ENCODE measurements at places on chromosomes 4 and X.

- no peak for DNase-seq
Measured at GRCh38 chr4:163484906-163485305, 9.6 kb upstream of the TMA16 start.

- DNase-seq: no peak
Measured at GRCh38 chr4:2910409-2910808, 52.8 kb downstream of the NOP14 start.

DNA sequence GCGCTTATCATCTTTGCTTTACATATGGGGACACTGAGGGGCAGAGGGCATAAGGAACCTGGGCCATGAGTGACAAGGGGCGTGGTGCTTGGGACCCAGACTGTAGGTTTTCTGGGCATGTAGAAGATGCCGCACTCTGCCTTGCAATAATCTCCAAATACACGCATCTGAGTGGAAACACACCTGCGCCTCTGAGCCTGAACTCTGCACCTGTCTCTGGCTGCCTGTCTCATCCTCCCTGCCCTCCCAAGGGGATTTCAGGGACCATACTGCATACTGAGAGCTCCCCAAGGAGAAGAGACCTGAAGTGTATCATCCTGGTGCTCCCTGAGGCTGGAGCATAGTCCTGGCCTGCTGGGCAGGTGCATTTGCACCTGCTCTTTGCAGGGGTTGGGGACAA, 34.7 kb upstream of the ASMTL start:
- DNase-seq: no peak

DNA sequence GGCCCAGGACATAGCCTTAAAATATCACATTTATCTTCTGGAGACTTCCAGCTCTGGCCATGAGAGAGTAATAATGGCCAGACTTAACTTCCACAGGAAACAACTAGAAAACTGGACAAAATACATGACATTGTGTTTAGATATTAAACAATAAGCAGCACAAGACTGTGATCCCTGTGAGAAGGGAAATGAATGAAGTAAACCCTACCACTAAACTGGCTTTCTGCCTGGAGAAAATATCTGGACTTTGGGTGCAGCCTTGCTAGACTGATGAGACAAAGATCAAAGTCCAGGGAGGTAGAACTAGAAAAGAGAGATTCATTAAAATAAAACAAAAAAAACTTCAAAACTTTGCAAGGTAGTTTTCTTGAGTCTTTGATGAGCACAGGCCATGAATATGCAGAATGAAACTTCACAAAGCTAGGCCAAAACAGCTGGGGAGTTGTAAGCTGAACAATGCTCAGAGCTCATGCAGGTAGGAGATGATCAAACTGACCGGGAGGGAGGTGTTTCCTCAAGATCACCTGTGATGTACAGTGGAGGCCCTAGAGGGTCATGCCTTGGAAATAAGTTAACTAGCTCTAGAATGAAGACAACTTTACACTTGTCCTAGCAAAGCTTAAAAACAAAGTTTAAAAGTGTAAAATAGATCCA, 147.0 kb upstream of the SH3RF1 start:
- DNase-seq: no peak

DNA sequence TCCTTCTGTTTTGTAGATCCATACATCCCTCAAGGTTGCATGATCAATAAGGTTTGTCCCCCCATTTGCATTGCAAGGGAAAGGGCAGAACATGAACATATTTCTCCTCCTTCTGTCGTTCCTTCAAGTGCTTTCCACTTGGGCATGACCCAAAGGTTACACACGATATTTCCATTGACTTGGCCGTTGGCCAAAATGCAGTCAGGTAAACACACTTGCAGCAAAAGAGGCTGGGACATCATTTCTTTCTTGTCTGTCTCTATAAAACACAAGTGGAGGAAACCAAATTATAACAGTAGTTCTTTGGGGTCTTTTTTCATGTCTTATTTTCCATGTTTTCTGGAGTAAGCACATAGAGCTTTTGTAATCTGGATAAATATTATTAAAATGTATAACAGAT, 156.1 kb downstream of the FRAS1 start:
- no peak for DNase-seq

GRCh38 chr4:81214881-81215868, at the start of gene PRKG2:
Gene PRKG2 (minus strand): TSS chr4:81215222. CDS start chr4:81205047, 10,175 bp downstream.
- no peak for DNase-seq

DNA sequence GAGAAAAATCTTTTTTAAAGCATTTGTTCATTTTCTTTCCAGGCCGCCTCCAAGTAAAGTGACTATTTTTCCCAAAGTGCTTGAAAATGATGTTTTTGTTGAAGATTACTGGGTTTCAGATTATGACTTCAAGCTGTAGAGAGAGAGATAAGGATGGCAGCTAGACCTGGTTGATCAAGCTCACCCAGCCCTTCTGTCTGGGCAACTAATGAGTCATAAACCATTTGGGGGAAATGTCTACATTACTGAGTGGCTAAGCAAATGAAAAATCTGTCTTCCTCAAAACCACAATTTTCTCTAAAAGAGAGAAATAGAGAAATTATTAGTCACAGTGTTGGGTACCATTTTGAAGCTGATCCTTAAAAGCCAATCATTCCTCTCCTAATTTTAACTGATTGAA, 355.4 kb upstream of the CPEB2 start:
- DNase-seq: no peak

- no peak for DNase-seq
Measured at GRCh38 chr4:53931461-53931961, 132.9 kb downstream of the CHIC2 start.

GRCh38 chr4:17081179-17081578, 182.7 kb upstream of the LDB2 start:
- DNase-seq: no peak

- no peak for DNase-seq
Measured at GRCh38 chrX:37995428-37995827, 10.9 kb upstream of the SYTL5 start.

DNA sequence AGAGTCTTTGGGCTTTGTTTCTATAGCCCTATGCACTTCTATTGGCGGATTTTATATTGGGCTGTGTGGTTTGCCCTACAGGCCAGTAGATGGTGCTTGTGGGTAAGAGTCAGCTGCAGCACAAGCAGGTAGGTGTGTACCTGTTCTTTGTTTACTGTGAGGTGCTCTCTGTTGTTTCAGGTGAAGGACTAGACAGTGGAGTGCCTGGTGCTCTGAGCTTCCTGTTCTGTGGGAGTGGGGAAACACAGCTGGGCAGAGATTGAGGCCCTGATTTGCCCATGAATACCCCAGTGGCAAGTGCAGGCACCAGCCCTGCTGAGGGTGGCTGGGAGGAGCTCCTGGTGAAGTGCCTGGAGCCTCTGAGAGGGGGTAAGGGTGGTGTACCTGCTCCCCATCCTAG, 26.3 kb upstream of the UCP1 start:
- DNase-seq: no peak

DNA sequence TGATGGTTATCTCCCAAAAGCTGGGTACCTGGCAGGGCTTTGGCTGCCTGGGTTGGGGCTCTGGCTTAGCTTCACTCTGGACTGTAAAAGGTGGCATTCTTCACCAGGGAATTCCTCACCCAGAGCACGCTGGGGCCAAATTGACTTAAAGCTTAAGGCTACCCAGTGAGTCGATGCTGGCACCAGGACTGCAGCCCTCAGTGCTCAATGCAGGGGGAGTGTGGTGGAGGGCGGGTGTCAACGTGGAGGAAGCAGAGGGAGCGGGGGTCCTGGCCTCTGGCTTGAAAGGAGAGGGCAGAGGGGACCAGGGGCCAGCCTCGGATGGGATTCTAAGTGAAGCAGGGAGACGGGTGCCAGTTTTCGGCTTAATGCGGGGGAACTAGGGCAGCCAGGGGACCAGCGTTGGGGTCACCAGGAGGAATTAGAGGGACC, 446 bp upstream of the FAM50A start:
- no peak for DNase-seq

DNA sequence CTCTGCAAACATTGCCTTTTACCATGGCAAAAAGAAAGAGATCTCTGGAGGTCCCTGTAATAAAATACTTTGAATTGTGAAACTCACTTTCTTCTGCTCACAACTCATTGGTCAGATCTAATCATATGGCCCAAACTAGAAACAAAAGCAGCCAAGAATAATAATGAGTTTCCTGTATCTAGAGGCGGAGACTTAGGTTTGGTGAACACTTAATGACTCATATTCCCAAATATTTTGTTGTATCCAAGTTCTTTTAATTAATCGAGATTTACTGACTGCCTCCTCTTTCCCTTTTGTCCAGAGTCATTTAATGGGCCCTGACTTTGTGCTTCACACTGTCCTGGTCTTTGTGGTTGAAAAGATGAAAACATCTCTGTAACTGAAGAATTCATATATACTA, 190.6 kb downstream of the CCSER1 start:
- no peak for DNase-seq

- no peak for DNase-seq
Measured at GRCh38 chrX:3181846-3182245, 140.6 kb downstream of the ARSF start.

DNA sequence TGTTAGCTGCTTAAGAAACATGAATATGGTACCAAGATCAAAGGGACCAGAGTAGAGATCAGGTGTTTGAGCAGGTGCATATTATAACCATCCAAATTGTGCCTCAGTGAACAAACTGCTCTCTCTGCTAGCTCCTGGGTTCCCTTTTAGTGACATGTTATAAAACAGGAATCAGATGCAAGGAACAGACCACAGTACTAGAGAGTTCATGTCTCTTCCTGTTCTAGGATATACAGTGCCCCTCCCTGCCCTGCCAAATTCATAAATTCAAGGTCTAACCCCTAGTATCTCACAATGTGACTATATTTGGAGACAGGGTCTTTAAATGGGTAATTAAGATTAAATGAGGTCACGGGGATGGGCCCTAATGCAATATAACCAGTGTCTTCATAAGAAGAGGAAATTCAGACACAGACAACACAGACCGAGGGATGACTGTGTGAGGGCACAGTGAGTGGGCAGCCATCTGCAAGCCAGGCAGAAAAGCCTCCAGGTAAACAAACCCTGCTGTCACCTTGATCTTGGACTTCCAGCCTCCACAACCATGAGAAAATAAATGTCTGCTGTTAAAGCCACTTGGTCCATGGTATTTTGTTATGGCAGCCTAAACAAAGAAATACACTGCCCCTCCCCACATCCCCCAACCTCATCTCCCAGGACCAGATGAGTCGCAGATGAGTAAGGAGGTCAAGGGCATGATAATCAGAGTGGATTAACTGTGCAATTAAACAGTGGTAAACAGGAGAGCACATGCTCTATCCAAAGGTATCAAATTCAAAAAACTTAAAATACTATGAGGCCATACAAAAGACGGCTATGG, 82.5 kb downstream of the RBM47 start:
- no peak for DNase-seq

- DNase-seq: no peak
Measured at GRCh38 chr4:76909711-76910110, 11.8 kb upstream of the SOWAHB start.

DNA sequence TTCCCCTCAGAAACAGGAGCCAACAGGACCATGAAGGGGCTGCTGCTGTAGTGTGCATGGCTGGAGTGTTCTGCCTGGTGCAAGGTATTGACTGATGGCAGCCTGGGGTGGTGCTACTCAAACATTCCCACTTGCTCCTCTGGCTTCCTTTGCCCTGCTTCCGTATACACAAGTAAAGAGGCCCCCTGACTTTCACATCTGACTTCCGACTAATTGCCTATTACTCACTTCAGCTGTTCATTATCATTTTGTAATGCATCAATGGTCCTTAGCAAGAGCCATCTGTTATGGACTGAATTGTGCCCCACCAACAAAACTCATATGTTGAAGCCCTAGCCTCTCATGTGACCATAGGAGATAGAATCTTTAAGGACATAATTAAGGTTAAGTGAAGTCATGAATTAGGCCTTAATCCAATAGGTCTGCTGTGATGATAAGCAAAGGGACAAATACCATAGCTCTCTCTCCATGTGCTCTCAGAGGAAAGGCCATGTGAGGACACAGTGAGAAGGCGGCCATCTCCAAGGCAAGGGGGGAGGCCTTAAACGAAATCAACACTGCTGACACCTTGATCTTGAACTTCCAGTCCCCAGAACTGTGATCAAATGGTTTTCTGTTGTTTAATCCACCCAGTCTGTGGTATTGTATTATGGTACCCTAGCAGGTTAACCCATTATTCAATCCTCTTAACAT, 122.5 kb upstream of the CLNK start:
- DNase-seq: no peak

DNA sequence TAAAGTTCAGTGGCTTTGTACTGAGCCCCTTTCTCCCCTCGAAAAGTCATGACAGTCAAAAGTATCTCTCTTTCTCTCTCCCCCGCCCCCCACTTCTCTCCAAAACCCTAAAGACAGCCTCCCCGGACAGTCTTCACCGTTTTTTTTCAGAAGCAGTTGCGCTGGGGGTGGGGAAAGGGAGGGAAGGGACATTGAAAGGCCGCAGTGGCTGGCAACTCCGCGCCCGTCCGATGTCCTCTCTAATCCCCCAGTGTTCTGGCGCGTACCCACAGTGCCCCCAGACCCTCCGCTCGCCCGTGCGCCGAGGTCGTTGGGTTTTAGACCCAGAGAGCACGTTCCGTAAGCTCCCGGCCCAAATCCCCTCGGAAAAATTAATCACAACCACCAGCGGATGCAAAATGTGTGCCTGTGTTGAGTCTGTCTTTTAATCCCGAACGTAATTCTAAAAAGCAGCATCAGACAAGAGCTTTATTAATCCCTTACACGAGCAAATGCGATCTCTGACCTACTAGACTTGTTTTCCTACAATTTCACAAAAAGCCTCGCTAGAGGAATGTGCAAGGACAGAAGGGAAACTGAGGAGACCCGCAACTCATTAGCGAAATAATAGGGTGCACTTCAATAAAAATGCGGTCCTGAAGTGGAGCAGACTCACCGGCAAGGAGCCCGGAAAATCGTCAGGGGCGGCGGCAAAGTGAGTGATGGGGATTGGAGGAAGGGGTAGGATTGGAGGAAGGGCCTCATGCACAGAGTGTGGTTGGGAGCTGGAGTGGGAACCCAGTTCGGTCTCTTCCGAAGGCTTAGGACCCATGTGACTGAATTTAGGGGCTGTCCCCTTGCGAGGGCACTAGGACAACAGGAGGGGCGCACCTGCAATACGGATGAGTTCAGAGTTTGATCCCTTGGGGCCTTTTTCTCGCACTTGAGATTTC, 12.2 kb upstream of the PRDM8 start:
- DNase-seq: no peak

- DNase-seq: no peak
Measured at GRCh38 chrX:30572004-30572403, 5.6 kb downstream of the TASL start.
